ENCODE measurements at places on chromosomes 11 and 22. TPM values are rescaled to one million over a fixed set of nuclear protein-coding genes. Genes with fewer than 3 reads are reported as not detected.

CLCF1 gene
- total RNA-seq, result 15.9 TPM

RAD9A gene
- total RNA-seq, result 62.8 TPM

PRODH gene
- 4.3 TPM for total RNA-seq

CNTF gene
- total RNA-seq, result 3.4 TPM

SF3A1 gene
- total RNA-seq, result 207 TPM

CERK gene
- total RNA-seq, result 25.9 TPM

PGA5 gene
- total RNA-seq, result not detected

ARHGEF17 gene
- 62.1 TPM for total RNA-seq

THY1 gene
- total RNA-seq, result not detected

DEUP1 gene
- total RNA-seq, result not detected

- H3K27ac ChIP-seq, result no peak within 1 kb of the TSS
- peaks cover 17% of the 10 kb centered on the region for H3K4me1 ChIP-seq
- no peaks in the 10 kb centered on the region for H3K36me3 ChIP-seq
- peak within 1 kb of the TSS; percentile 70 for H3K4me3 ChIP-seq
- no peaks in the 10 kb centered on the region for H3K27me3 ChIP-seq
These were observed at the start of gene SYCE3 for GRCh38 chr22:50562523-50563412. TSS of gene SYCE3 (minus strand) at chr22:50562919. CDS start at chr22:50556405, 6,514 bp downstream.

DNA sequence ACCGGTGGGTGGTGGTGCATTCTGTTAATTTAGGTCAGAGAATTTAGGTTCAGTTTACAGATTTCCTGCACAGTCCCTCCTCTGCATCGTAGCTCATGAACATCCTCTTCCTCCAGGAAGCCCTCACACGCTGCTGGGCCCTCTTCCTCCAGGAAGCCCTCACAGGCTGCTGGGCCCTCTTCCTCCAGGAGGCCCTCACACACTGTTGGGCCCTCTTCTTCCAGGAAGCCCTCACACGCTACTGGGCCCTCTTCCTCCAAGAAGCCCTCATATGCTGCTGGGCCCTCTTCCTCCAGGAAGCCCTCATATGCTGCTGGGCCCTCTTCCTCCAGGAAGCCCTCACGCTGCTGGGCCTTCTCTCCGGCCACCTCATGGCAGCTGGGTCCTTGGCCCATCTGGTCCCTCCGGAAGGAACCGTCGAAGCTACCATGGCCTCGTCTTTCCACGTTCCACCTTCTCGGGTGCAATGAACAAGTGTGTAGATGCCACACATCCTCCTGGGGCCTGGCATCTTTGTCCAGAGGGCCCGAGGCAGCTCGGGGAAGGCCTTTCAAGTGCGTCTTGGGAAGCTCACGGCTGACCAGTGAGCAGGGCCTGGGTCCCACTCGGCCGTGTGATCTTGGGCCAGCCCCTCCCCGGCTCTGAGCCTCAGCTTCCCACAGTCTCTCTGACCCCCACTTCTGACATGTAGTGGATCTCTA, 58.9 kb upstream of the PPARA start:
- H3K27me3 ChIP-seq, result no peaks in the 10 kb centered on the region
- no peak overlapping the region for H3K27ac ChIP-seq
- H3K4me3 ChIP-seq, result no peak overlapping the region
- no peaks in the 10 kb centered on the region for H3K36me3 ChIP-seq
- no peak for DNase-seq

DNA sequence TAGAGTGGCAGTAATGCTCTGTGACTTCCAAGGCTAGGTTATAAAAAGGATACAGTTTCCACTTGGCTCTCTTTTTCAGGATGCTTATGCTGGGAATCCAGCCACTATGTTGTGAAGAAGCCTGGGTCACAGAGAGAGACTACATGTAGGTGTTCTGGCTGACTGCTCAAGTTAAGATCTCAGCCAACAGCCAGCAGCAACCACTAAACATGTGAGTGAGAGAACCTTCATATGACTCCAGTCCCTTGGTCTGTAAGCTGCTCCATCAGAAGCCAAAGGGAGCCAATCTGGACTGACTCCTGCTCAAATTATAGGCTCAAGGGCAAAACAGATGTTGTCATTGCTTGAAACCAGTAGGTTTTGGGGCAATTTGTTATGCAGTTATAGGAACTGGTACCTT, 162.7 kb downstream of the MAML2 start:
- DNase-seq, result no peak
- no peak overlapping the region for H3K4me3 ChIP-seq
- H3K36me3 ChIP-seq, result peaks cover 11% of the 10 kb centered on the region
- H3K4me1 ChIP-seq, result 0 out of 2 replicates have a peak, but pooled peaks cover under 1% of the 10 kb centered on the region
- no peaks in the 10 kb centered on the region for H3K27me3 ChIP-seq

DNA sequence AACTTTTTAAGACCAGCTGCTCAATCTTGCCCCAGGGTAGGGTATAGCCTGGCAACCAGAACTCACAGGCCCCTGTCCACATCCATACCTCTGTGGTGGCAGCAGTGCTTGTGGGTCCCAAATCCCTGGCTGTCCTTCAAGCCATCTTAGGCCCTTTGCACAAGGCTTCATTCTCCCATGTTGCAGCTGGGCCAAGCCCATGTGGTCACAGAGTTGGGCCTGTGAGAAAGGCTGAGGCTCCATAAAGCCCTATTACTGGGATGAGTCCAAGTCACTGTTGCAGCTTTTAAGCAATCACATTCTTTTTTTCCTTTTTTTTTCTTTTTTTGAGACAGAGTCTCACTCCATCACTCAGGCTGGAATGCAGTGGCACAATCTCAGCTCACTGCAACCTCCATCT, 47.9 kb upstream of the SLC25A1 start:
- H3K27ac ChIP-seq, result no peak overlapping the region
- H3K4me1 ChIP-seq, result no peaks in the 10 kb centered on the region
- no peak overlapping the region for H3K4me3 ChIP-seq
- no peaks in the 10 kb centered on the region for H3K36me3 ChIP-seq
- DNase-seq, result no peak

- H3K27ac ChIP-seq, result no peak overlapping the region
- no peak overlapping the region for H3K4me3 ChIP-seq
- no peaks in the 10 kb centered on the region for H3K27me3 ChIP-seq
These were observed 18.7 kb upstream of the PPFIA1 start for GRCh38 chr11:70251659-70252321.

- H3K36me3 ChIP-seq, result peaks cover 33% of the 10 kb centered on the region
- H3K27ac ChIP-seq, result peak overlapping the region; percentile 80
- no peaks in the 10 kb centered on the region for H3K27me3 ChIP-seq
- H3K4me1 ChIP-seq, result peaks cover 30% of the 10 kb centered on the region
These were observed 2.1 kb downstream of the WEE1 start for GRCh38 chr11:9575260-9576240.

GRCh38 chr22:30829901-30830550, 135.4 kb downstream of the OSBP2 start:
- H3K36me3 ChIP-seq, result no peaks in the 10 kb centered on the region
- peaks cover 44% of the 10 kb centered on the region for H3K4me1 ChIP-seq
- no peak overlapping the region for H3K4me3 ChIP-seq
- peak overlapping the region; percentile 98 for H3K27ac ChIP-seq
- peak; percentile 87 for DNase-seq

- no peak overlapping the region for H3K4me3 ChIP-seq
- no peak overlapping the region for H3K27ac ChIP-seq
- no peaks in the 10 kb centered on the region for H3K27me3 ChIP-seq
- H3K36me3 ChIP-seq, result no peaks in the 10 kb centered on the region
- DNase-seq, result no peak
These were observed 3.0 kb upstream of the SLC16A8 start for GRCh38 chr22:38086942-38087341.

- peak overlapping the region; percentile 67 for H3K4me3 ChIP-seq
- no peaks in the 10 kb centered on the region for H3K27me3 ChIP-seq
- peak; percentile 58 for DNase-seq
- peaks cover 23% of the 10 kb centered on the region for H3K4me1 ChIP-seq
These were observed 878 bp downstream of the RRAS2 start for GRCh38 chr11:14357881-14358728.

DNA sequence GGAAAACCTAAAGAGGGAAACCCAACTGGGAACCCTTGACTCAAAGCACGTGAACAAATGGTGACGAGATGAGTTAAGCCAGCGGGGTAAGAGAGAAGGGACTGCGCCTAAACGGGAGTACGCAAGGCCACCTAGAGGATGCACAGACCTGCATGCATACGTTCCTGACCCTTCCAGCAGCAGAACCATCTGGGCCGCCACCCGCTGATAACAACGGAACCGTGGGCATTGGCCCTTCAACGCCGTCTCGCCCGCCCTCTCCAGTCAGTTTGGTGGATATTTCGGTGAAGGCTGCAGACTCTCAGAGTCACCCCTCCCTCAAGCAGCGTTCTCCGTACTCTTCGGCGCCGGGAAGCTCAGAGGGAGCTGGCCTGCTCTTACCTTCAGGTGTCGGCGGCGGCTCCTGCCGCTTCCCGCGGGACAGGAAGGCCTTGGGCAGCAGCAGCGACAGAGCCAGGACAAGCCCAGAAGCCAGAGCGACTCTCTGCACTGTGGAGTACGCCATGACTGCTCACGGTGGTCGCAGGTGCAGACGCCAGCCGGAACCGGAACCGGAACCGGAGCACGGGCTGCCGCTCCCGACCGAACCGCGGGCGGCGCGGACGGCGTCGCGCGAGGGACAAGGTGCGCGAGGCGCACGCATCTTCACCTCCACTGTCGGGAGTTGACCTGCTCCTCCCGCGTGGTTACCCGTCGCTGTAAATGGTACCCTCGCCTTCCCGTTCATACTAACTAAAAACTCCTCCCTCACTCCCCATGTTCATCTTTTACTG, at the start of gene RIC3:
RIC3 (minus strand) TSS at position 541 of the 773 bp plus-strand sequence; CDS start at position 505, 36 bp downstream.
- H3K36me3 ChIP-seq, result no peaks in the 10 kb centered on the region
- DNase-seq, result no peak
- H3K27ac ChIP-seq, result no peak within 1 kb of the TSS
- H3K27me3 ChIP-seq, result no peaks in the 10 kb centered on the region

GRCh38 chr22:21791635-21792625, 56.3 kb upstream of the YPEL1 start:
- H3K36me3 ChIP-seq, result no peaks in the 10 kb centered on the region
- no peak overlapping the region for H3K4me3 ChIP-seq
- no peaks in the 10 kb centered on the region for H3K4me1 ChIP-seq
- no peak for DNase-seq
- no peak overlapping the region for H3K27ac ChIP-seq

- no peak overlapping the region for H3K4me3 ChIP-seq
- H3K4me1 ChIP-seq, result peaks cover 29% of the 10 kb centered on the region
- no peaks in the 10 kb centered on the region for H3K36me3 ChIP-seq
- 0 out of 2 replicates have a peak overlapping the region, but pooled peaks have one; percentile 24 for H3K27ac ChIP-seq
- H3K27me3 ChIP-seq, result no peaks in the 10 kb centered on the region
These were observed 346.6 kb downstream of the AASDHPPT start for GRCh38 chr11:106424111-106424510.

- no peak for DNase-seq
- H3K27me3 ChIP-seq, result no peaks in the 10 kb centered on the region
- no peak overlapping the region for H3K4me3 ChIP-seq
- no peak overlapping the region for H3K27ac ChIP-seq
- no peaks in the 10 kb centered on the region for H3K36me3 ChIP-seq
- peaks cover 23% of the 10 kb centered on the region for H3K4me1 ChIP-seq
These were observed 127.1 kb downstream of the SLC1A2 start for GRCh38 chr11:35292279-35292678.

DNA sequence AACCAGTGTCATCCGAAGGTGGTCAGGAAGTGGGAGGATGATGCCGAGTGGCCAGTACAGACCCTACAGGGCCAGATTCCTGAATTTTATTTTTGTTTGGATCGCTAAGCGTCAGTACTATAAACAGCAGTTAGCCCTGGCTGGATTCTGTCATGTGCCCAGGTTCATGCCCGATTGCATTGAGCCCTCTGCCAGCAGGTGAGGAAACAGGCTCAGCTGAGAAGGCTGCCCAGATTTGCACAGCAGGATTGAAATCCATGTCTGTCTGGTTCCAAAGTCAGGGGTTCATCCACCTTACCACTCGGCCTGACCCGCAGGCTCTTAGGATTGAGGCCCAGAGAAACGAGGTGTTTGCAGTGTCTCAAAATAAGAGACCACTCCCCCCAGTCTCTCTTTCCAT, 9.1 kb upstream of the TBC1D22A start:
- H3K4me1 ChIP-seq, result peaks cover 67% of the 10 kb centered on the region
- peak overlapping the region; percentile 29 for H3K4me3 ChIP-seq
- no peaks in the 10 kb centered on the region for H3K36me3 ChIP-seq
- H3K27me3 ChIP-seq, result no peaks in the 10 kb centered on the region

- peaks cover 5% of the 10 kb centered on the region for H3K27me3 ChIP-seq
- H3K4me3 ChIP-seq, result no peak overlapping the region
- no peak overlapping the region for H3K27ac ChIP-seq
- no peaks in the 10 kb centered on the region for H3K36me3 ChIP-seq
These were observed 73.5 kb downstream of the TIMP3 start for GRCh38 chr22:32874976-32875375.

DNA sequence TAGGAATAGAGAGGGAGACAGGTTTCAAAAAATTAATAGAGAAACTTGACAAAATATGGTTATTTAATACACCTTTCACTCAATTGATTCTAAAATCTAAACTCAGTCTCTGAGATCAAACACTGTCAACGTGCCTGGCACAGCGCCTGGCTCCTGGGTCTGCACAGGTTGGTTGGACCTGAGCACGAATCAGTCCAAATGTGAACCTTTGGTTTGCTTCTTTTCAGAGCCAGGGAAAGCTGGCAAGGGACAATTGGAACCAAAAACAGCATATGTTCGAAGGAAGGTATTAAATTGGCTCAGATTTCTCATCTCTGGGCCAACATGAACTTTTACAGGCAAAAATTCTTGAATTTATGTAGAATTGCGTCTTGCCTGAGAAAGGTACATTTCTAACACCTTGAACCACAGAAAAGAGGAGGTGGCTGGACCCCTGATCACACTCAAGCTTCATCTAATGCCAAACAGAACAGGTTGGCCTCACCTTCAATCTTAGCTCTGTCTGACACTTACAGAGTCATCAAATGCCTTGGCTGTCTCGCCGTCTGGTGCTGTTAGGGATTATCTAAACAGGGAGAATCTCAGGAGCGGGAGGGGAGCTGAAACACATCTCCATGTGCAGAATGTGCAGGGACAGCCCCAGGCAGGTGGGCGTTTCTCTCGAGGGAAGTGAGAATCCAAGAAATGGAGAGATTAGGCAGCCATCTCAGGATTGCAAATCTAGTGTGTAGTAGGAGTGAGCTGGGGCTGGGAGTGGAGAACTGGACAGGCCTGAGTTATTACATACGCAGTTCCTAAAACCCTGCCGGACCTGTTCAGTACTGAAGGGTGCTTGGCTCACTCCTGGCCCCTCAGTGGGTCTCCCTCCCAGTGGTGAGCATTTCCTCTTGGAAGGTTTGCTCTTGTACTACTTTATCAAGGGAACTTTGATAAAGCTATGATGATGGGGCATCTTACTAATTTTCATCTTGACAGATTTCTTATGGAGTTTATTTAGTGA, 442.2 kb upstream of the B3GAT1 start:
- H3K4me1 ChIP-seq, result no peaks in the 10 kb centered on the region
- H3K27me3 ChIP-seq, result peaks cover 84% of the 10 kb centered on the region
- no peak overlapping the region for H3K4me3 ChIP-seq
- no peaks in the 10 kb centered on the region for H3K36me3 ChIP-seq
- no peak overlapping the region for H3K27ac ChIP-seq
